ENCODE measurements at places on chromosomes 4 and X. TPM values are rescaled to one million over a fixed set of nuclear protein-coding genes. Genes with fewer than 3 reads are reported as not detected.
A peak's percentile ranks its signal among the peaks of the same experiment; 100 is the strongest.

Gene SLC25A31
- not detected for total RNA-seq

Gene SOX3
- not detected for total RNA-seq

DNA sequence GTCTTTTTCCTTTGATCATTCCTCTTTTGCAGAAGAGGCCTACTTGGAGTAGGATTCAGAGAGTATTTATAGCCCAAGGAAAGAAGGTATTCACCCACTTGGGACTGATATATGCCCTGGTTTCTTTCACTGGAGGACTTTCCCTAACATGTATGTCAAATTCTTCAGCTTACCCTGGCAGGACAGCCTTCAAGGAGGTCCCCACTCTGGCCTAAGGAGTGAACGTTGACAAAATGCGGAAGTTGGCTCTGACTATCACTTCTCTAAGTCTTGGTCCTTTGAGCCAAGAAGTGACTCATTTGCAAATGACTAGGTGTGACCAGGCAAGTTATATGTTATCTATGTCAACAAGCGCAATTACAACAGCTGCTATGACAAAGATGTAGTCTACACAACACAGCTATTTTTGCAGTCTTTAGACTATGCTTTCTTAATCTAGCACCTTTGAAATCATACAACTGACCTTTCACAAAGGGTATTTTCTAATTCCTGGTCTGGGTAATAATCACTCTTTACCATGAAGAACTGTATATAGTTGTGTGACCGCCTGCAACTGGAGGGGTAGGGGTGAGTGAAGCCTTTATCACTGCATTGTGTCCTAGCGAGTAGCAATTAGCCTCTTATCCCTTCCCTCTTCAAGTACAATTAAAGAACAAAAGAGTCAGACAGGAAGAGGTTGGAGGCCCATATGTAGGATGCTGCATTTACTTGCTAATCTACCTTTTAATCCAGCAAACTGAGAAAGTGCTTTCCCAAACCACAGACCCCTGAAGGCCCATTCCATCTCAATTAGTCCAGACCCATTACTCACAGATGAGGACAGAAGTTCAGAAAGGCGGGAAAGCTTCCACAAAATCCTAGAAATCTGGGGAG lies 50.1 kb downstream of the RASGEF1B start:
- no peaks in the 10 kb centered on the region for H3K4me1 ChIP-seq
- peak overlapping the region; percentile 78 for H3K27ac ChIP-seq
- H3K27me3 ChIP-seq, result no peaks in the 10 kb centered on the region
- H3K4me3 ChIP-seq, result no peak overlapping the region

GRCh38 chrX:123330229-123330942 lies 146.3 kb downstream of the GRIA3 start:
- no peaks in the 10 kb centered on the region for H3K27me3 ChIP-seq
- DNase-seq, result no peak
- H3K27ac ChIP-seq, result no peak overlapping the region

GRCh38 chr4:7348946-7349900 lies 85.5 kb downstream of the PSAPL1 start:
- H3K27ac ChIP-seq, result no peak overlapping the region
- no peak for DNase-seq
- H3K4me1 ChIP-seq, result no peaks in the 10 kb centered on the region
- H3K27me3 ChIP-seq, result no peaks in the 10 kb centered on the region
- no peaks in the 10 kb centered on the region for H3K36me3 ChIP-seq

DNA sequence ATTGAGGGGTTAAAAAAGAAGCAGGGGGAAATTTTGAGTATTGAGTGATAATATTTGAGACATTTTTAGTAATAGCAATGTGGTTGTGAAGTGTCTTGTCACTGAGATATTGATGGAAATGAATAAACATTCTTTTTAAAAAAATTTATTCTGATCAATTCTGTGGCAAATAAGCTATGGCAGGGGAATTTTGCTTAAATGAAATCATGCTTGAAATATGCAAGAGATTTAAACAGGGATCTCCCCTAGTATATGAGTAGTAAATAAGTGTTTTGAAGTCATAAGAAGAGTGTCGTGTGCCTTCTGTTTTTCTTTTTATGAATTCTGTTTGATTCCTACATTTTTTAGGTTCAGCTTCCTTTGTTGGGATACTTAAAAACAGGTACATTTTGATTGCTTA lies 23.2 kb downstream of the IL15 start:
- no peak overlapping the region for H3K27ac ChIP-seq
- H3K36me3 ChIP-seq, result no peaks in the 10 kb centered on the region
- no peak overlapping the region for H3K4me3 ChIP-seq
- no peak for DNase-seq

Data from Peyer's patch (tissue), 4 donors.